ENCODE measurements at places on chromosomes 1 and 21. TPM values are rescaled to one million over a fixed set of nuclear protein-coding genes. Genes with fewer than 3 reads are reported as not detected.

DNA sequence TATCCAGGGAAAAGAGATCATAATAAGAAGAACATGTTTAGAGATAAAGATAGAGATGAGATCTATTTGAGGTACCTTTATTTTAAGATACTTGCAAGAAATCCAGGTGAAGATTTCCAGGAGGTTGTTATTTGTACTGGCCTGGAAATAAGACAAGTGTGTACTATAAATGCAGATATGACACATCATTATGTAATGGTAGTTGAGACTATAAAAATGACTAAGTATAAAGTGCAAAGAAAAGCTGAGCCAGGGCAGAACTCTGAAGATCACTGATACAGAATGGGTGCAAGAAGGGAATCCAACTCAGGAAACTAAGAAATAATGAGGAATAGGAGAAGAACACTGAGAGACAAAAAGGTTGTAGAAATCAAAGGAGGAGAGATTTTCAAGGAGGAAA is 378.2 kb upstream of the PBX1 start:
- no peak for DNase-seq

- DNase-seq, result no peak
Observed at GRCh38 chr21:28133116-28133515, 859.6 kb downstream of the LTN1 start.

DNA sequence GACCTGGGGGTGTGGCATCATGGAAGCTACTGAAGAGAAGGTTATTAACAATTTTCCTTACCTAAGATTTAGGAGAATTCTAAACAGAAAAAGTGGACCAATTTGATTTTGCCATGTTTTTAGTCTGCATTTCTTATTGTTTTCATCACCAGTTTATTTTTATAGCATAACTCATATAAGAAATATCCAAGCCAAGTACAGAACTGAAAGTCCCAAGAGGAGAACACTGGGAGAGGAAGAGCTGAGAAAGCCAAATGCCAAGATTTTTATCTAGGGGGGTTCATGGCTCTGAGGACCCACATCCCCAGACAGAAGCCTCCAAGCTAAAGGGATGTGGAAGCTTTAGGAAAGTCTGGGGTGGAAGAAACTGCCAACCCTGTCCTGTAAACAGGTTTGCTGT is 109.4 kb upstream of the DUSP10 start:
- DNase-seq, result no peak

PLPPR4 gene
- total RNA-seq, result 4.8 TPM

DNA sequence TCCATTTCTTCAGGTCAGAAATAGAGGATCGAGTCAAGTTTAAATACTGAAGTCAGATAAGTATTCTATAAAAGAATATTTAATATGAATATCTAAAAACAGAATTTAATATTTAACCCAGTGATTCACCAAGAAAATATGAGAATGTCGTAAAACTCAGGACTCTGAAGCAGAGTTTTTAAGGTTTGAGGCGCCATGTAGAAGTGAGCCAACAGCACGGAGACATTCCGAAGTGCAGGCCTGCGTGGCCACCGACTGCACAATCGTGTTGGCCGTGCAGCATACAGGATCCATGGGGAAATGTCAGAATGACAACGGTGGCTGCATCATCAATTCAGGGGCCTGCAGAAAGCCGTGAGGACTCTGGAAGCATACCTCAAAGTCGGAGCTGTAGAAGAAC is 23.4 kb downstream of the MRAP start:
- DNase-seq, result no peak

DNA sequence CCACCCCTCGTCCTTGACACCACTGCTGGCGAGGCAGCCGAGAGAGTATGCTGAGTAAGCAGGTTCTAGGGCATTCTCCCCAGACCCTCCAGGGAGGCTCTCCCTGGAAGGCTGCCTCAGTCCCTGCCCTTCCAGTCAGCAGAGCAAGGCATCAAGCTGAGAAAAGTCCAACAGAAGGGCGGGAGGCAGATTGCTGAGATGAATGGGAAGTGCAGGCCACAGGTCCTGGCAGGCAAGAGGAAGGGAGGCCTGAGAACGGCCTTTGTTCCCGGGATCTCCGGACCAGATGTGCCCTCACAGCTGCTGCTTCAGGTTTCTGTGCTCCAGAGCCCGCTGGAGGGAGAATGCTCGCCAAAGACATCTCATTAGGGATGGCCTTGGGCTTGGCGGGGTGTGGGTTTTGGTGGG is 270.0 kb upstream of the VAMP3 start:
- no peak for DNase-seq

CYP4Z1 gene
- total RNA-seq, result not detected

GRCh38 chr1:197306381-197307062 is 38.5 kb downstream of the CRB1 start:
- no peak for DNase-seq

DNA sequence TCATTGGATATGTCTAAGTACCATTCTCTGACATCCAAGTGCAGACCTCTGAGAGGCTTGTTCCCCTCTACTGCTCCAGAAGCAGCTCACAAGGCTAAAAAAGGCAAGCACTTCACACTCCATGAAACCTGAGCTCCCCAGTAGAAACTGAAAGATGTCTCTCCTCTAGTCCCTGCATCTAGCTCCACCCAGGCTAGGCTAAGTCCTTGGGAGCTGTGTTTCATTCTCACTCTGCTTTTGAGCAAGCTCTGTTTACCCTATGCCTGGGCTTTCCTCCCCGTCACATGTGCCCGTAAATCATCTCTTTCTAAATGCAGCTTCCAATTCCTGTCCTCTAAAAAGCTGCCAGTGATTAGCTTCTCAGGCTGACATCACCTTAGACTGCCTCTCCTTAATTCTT is 39.0 kb downstream of the LRRC71 start:
- peak; percentile 93 for DNase-seq

HHAT gene
- total RNA-seq, result 15.1 TPM

DNA sequence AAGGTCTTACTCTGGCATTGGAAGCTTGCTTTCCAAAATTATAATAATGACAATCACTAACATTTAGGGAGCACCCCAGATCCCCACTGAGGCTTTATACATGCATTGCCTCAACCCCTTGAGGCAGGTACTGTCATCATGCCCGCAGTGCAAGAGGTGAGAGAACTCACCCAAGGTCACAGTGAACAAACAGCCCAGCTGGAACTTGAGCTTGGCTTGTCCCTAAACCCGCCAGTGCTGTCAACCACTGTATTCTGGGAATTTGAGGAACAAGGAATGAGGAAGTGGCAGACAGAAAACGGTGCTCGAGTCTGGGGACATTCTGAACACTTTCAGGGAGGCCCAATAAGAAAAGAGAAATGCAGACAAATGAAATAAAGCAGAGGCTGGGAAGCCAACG is 34.6 kb upstream of the TLR5 start:
- no peak for DNase-seq

GSTM1 gene
- not detected for total RNA-seq

- DNase-seq, result no peak
Observed at GRCh38 chr1:169679692-169680091, 31.7 kb downstream of the SELL start.

DNA sequence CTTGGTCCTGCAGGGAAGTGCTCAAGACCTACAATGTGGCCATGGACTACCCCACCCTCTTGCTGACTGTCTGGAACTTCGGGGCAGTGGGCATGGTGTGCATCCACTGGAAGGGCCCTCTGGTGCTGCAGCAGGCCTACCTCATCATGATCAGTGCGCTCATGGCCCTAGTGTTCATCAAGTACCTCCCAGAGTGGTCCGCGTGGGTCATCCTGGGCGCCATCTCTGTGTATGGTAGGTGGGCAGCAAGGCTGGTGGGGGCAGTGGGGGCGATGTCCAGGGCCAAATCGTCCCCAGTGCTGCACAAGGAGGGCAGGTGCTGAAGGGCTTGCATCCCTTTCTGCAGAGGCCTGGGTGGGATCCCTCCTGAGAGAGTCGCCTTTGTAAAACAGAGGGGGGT is 18.4 kb downstream of the PSEN2 start:
- no peak for DNase-seq

GRCh38 chr1:5667513-5668325 is 324.5 kb downstream of the NPHP4 start:
- no peak for DNase-seq

DNA sequence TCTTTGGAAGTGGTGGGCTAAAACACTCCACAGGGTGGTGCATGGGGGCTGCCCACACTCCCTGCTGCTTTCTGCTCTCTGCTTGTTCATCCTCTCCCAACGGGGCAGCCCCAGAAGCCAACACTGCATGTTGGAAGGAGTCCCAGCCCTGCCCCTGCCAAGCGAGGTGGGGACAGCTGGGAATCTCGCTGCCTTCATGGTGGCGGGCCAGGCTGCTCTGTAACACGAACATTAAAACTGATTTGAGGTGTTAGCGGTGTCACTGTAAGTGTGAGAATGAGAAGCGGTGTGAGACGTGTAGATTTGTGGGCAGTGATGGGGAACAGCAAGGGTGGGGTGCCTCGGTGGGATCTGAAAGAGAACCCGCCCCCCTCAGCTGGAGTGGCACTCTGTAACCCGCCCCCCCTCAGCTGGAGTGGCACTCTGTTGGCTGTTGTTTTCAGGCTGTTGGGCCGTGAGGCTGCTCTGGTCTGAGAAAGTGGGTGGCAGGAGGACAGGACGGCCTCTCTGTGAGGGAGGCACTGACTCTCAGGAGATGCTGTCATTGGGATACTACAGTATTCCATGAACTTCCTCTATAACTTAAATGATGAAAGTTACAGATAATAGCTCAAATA is 80.9 kb downstream of the PCBP3 start:
- DNase-seq, result no peak

DNA sequence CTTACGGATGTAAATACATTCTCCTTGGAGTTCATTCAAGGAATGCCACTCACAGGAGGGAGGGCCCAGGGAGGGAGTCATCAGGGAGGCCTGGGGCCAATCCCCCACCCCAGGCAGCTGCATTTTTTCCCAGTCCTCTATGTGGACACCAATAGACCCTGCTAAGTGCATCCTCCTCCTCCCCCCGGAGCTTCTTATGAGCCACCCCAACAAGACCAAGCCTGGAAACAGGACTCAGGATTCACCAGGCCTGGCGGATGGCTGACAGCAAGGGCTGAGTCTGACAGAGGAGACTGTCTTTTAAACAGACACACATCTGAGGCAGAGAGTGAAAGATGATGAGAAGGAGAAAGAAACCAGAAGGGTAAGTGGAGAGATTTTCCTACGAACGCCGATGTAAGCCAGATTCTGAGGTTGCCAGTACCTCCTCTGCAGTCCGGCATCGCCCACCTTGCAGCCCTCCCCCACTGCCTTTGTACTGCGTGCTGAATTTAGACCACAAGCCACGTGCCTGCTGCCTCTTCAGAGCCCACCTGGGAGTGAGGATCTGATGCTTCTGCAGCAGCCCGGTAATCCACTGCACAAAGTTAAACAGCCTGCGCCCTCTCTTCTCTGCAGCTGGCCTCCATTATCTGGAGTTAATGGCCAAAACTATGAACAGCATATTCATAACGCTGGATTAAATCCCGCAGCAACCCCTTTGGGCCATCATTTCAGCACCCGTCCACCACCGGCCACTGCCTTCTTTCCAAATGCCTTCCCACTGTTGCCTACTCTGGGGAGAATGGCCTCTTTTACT is 17.6 kb upstream of the SFPQ start:
- no peak for DNase-seq

- no peak for DNase-seq
Observed at GRCh38 chr1:151775894-151776664, 12.8 kb upstream of the MRPL9 start.

DNA sequence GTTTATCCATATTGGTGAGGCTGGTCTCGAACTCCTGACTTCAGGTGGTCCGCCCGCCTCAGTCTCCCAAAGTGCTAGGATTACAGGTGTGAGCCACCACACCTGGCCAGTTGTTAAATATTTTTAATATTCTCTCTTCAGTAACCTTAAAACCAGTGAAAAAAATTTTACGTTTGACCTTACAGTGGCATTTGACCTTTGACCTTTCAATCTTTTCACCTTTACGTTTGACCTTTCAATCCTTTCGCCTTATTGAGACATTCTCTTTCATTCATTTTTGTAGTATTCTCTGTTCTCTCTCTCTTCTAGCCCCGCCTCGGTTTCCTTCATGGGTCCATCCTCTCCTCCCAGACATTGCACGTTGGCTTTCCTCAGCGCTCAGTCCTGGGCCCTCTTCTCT is 277.9 kb downstream of the DNM3 start:
- no peak for DNase-seq

DNA sequence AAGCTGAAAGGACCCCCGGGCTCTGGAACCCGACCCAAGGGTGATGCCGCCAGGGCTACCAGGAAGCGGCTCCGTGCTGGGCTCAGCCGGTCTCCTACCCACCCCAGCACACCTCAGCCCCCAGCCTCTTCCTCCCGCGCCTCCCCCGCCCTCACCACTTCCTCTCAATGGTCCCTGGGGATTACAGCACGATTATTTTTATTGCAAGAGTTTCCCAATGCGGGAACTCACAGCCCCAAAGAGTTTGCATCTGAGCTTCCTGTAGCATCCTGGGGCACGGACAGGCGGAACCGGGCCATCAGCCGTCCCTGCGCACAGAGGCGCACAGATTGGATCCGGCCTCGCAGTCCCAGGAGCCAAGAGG is 8.7 kb upstream of the SLX9 start:
- peak; percentile 60 for DNase-seq

HIVEP3 gene
- total RNA-seq, result 1.6 TPM

DNA sequence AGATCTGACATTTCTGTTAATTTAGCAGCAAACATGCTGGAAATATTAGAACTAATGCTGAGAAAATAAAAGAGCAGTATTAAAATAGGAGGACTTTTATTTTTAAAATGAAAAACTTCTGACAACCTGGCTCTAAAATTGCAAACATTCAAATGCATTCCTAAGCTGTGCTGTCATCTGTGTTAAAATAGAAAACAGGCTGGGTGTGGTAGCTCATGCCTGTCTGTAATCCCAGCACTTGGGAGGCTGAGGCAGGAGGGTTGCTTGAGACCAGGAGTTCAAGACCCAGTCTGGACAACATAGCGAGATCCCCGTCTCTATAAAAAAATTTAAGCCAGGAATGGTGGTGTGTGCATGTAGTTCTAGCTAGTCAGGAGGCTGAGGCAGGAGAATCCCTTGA is 44.6 kb downstream of the MIGA1 start:
- peak; percentile 51 for DNase-seq

USP21 gene
- total RNA-seq, result 8.1 TPM

DNA sequence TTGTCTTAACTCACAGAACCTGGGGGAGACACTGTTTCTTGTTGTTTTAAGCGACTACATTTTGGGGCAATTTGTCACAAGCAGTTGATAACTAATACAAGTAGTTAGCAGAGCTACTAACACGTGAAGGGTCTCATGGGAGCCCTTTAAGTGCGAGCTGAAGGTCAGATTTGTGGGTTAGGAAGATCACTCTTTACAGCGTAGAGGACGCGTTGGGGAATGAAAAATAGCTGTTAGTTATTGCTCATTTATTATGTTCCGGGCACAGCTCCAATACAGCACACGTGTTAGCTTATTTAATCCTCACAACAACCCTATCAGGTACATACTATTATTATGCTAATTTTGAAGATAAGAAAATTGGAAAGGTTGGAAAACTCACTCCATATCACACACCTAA is 95.9 kb downstream of the ACTL8 start:
- no peak for DNase-seq
